ENCODE measurements at places on chromosomes 3 and 15. TPM values are rescaled to one million over a fixed set of nuclear protein-coding genes. Genes with fewer than 3 reads are reported as not detected.

Gene EIF4E3
- 40.0 TPM for total RNA-seq

GRCh38 chr3:184289426-184289938 lies 9.6 kb upstream of the PSMD2 start:
- peak; percentile 42 for DNase-seq

Gene CCR9
- not detected for total RNA-seq

Gene CTDSPL
- total RNA-seq, result 50.2 TPM

GRCh38 chr15:87477026-87477425 lies 779.5 kb downstream of the NTRK3 start:
- DNase-seq, result no peak

Gene CPLX3
- 24.5 TPM for total RNA-seq

Gene NCEH1
- total RNA-seq, result 25.5 TPM

Gene CD86
- 3.1 TPM for total RNA-seq

- no peak for DNase-seq
These were observed 630 bp downstream of the ATP6V1A start for GRCh38 chr3:113747283-113748046.

DNA sequence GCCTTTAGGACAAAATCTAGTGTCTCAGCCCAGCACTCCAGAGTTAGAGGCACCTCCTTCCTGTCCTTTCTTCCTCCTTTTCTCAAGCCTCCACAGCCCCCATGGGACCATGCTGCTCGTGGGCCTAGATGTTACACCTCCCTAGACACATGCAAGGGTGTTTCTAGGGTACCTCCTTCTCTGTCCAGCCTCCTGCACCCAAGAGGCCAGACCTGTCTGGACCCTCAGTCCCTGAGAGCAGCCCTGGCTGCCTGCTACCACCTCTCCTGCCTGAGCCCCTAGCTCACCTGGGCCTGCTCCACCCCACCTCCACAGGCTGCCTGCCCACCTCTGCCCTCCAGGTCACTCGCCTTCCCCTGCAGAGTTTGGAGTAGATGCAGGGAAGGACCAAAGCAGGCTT lies 5.2 kb downstream of the LOXL1 start:
- DNase-seq, result no peak
